Omental fat pad (tissue), 4 donors: ENCODE measurements at places on chromosomes 11 and 22. TPM values are rescaled to one million over a fixed set of nuclear protein-coding genes. Genes with fewer than 3 reads are reported as not detected.

GRCh38 chr11:34405079-34405858, 33.5 kb upstream of the CAT start:
- DNase-seq = no peak

The API5 gene
- total RNA-seq = 54.9 TPM

DNA sequence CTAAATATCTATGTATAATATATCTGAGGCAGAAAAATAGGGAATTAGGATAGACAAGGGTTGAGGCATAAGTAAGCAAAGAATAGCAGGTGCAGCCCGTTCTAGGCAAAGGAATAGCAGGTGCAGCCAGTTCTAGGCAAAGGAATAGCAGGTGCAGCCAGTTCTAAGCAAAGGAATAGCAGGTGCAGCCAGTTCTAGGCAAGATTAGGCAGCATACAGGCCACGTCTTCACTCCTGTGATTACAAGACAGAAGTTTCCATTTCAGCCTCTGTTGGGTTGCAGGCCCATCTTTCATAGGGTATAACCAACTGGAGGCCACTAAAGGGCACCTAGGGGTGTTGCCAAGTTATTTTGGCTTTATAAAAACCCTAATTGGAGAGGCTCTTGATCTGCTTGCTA, 28.8 kb upstream of the CHORDC1 start:
- DNase-seq = no peak

DNA sequence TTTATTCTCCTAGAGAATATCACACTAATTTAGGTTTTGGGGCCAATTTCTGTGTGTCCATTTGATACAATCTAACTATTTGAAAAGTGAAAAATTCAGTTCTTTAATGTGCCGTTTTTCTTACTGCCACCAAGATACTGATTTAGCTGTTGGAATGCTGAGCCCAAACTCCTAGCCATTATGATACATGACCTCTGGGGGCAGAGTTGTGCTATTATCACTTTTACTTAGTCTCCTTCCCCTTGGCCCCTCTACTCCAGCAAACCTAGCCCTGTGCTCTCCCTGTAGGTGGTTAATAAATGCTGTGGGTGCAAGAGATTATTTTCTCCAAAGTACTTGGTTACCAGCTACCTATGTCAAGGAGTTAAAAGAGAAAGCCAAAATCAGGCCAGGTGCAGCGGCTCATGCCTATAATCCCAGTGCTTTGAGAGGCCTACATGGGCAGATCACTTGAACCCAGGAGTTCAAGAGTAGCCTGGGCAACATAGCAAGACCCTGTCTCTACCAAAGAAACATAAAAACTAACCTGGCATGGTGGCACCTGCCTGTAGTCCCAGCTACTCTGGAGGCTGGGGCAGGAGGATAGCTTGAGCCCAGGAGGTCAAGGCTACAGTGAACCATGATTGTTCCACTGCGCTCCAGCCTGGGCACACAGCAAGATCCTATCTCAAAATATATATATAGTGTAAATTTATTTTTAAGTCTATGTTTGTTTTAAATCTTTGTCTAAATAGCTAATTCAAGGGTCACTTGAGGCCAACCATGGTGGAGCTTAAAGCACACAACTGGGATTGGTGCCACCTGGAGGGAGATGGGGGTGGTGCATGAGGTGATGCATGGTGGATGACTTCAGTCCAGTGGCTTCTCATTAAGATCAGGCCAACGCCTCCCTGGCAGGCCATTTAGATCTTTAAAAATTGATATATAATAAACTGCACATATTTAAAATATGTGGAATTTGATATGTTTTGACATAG, 193.2 kb upstream of the PLET1 start:
- DNase-seq = no peak

DNA sequence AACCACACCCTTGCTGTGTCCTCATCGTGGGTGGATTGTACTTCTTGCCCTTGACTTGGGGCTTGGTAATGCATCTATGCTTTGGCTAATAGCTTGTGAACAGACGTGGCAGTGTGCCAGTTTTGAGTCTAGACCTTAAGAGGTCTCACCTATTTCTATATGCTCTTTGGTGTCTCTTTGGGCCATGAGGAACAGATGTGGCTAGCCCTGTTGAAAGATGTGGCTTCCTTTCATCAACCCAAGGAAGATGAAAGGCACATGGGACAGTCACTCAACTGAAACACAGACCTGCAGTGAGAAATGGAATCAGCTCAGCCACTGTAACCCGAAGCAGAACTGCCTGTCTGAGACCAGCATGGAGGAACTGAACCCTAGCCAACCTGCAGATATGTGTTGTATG, 7.9 kb upstream of the NELL1 start:
- DNase-seq = no peak

GRCh38 chr11:122850076-122850631, 11.9 kb downstream of the CRTAM start:
- DNase-seq = no peak

The ACRV1 gene
- not detected for total RNA-seq

- no peak for DNase-seq
Measured at GRCh38 chr22:23079240-23079768, 9.0 kb downstream of the GNAZ start.
